ENCODE measurements at places on chromosomes 1 and 21. TPM values are rescaled to one million over a fixed set of nuclear protein-coding genes. Genes with fewer than 3 reads are reported as not detected.

Gene GJA9
- not detected for total RNA-seq

Gene PLA2G2D
- total RNA-seq = not detected

Gene CELA2A
- not detected for total RNA-seq

Gene NEGR1
- total RNA-seq = 5.0 TPM

Gene FCAMR
- not detected for total RNA-seq

- no peak for DNase-seq
- peaks cover 17% of the 10 kb centered on the region for H3K4me1 ChIP-seq
- no peak overlapping the region for H3K27ac ChIP-seq
- no peaks in the 10 kb centered on the region for H3K27me3 ChIP-seq
- H3K36me3 ChIP-seq = no peaks in the 10 kb centered on the region
Observed at GRCh38 chr1:172544481-172545104, 11.6 kb downstream of the SUCO start.

- H3K4me1 ChIP-seq = peaks cover 3% of the 10 kb centered on the region
- H3K27me3 ChIP-seq = no peaks in the 10 kb centered on the region
- DNase-seq = no peak
- no peak overlapping the region for H3K27ac ChIP-seq
Observed at GRCh38 chr1:178810585-178810984, 60.3 kb downstream of the ANGPTL1 start.

DNA sequence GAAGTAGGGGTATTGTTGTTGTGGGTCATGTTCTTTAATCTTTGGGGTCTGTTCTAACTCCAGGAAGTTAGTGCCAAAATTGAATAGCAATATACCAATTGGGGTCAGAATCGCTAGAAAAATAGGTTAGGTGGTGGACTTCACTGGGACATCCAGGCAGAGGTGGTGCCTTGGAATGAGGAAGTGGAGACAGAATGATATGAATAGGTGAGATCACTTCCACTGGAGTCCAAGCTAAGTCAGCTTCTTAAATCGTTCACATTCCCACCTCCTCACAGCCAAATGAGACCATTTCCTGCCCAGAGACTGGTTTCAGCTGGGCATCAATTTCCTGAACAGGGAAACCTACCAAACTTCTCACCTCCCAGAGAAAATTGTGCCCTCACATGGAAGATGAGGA is 137.8 kb upstream of the RAB4A start:
- no peaks in the 10 kb centered on the region for H3K4me1 ChIP-seq
- H3K27ac ChIP-seq = no peak overlapping the region
- H3K4me3 ChIP-seq = no peak overlapping the region
- H3K27me3 ChIP-seq = peaks cover 47% of the 10 kb centered on the region

DNA sequence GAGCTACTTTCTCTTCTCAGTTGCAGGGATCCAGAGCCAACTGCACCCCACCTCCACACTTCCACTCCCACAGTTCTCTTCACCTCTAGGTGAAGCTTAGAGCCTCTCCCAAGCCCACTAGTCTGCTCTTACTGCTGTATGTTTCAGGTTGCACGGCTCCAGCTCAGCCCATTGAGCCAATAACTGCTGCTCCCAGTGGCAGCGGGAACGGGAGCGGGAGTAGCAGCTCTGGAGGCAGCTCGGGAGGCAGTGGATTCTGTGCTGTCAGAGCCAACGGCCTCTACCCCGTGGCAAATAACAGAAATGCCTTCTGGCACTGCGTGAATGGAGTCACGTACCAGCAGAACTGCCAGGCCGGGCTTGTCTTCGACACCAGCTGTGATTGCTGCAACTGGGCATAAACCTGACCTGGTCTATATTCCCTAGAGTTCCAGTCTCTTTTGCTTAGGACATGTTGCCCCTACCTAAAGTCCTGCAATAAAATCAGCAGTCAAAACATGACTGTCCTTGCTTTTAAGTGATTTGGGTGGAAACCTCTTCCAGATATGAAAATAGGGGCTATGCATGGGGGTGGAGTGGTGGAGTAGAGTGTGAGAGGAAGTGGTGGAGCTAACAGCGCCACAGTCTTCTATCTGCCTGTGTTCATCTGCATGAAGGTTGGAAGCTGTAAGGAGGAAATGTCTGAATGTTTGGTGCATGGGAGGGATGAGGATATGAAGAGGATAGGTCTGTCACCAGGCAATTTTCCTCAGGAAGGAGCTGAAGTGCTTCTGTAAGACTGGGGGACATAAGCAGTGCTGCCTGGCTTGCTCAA is 29.6 kb downstream of the CHIA start:
- H3K27me3 ChIP-seq = no peaks in the 10 kb centered on the region
- H3K36me3 ChIP-seq = no peaks in the 10 kb centered on the region
- H3K27ac ChIP-seq = no peak overlapping the region
- H3K4me1 ChIP-seq = no peaks in the 10 kb centered on the region

DNA sequence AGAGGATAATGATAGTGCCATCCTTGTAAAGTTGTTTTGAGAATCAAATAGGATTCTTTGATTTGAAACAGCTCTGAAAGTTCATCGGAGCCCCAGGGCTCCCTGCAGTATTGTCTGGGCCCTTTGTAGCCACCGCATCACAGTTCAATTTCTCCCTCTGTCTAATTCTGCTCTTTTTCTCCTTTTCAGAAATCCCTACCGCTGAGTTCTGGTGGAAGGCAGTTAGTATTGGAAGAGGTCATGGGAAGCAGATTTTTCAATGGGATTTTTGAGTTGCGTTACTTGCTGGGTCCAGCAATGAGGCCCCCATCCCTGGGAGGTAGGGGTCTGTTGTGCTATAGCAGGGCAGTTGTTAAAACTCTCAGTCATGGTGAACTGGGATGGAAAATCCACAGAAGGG is 101.0 kb upstream of the DISP3 start:
- H3K4me3 ChIP-seq = no peak overlapping the region
- no peak for DNase-seq
- no peaks in the 10 kb centered on the region for H3K4me1 ChIP-seq
- no peak overlapping the region for H3K27ac ChIP-seq
